CD4-positive, alpha-beta T cell (primary cell): ENCODE measurements at places on chromosomes 7 and 10.

DNA sequence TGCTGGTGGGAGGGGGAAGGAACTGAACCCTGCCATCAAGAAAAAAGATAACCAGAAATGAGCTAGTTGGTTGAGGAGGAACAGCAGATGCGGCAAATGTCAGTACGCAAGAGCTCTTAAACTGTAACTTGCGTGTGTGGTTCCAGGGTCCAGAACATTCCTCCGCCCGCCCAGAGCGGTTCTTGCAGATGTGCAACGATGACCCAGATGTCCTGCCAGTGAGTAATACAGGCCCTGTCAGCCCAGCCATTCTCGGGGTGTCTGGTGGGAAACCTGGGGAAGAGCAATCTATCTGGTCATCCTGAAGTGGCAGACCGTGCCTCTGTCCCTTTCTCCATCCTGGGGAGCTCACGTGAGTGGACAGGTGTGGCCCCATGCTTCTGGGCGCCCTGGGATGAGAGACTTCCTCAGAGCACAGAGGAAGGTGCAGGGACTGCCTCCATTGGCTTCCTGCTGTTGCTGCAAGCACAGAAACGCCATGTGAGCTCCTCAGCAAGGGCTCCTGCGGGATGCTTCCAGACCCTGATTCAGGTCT lies 50.5 kb upstream of the ZMIZ2 start:
- no peak for DNase-seq

GRCh38 chr10:95518455-95519452 lies 42.4 kb downstream of the SORBS1 start:
- DNase-seq: no peak

- no peak for DNase-seq
Observed at GRCh38 chr7:142950235-142950634, 11.0 kb downstream of the LLCFC1 start.

GRCh38 chr10:44947371-44948152 lies 12.0 kb upstream of the RASSF4 start:
- no peak for DNase-seq

DNA sequence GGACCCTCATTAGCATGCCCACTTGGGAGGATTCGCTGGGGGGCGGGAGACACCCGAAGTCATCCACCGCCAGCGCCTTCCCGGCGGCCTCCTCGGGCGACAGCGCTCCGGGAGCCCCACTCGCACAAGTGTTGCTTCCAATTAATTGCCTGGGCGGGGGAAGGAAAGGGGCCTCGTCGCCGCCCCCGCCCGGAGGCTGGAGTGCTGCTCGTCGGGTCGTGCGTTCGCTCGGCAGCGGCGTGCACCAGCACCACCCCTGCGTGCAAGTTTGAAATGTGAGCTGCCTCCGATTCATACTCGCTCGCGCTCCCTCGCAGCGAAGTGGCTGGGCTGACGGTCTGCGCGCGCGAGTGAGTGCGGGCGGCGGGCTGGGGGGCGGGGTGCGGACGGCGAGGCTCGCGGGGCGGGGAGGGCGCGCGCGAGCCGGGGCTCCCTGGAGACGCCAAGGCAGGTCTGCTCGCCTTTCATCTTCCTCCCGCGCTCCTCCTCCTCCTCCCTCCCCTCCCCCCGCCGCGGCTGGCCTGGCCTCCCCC lies 104.6 kb upstream of the PPIF start:
- peak; percentile 37 for DNase-seq

GRCh38 chr10:116891208-116891607 lies 41.9 kb downstream of the ENO4 start:
- no peak for DNase-seq

DNA sequence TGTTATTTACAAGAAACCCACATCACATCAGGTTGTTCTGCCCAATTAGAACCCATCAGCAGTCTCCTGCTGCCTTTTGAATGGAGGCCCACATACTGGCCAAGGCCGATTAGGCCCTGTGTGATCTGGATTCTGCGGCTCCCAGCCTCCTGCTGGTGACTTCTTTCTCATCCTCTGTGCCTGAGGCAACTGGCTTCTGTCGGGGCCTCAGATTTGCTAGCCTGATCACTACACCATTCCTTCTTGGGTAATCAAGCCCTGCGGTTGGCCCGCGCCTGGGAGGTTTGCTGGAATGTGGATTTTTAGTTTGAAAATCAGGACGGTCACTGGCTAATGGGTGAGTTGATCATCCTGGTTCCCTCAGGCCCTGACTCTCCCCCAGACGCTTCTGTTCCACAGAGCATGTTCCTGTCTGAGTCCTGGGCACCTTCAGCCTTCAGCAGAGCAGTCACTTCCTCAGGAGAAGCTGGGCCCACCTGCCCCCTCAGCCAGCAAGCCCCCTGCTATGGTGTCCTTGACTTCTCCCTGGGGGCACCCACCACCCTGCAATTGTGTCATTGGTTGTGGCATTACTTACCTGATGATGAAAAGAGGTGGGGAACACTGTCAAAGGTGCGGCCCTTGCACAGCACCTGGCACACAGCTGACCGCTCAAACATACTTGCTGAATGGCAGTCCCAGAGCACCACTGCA lies 207.6 kb downstream of the PHTF2 start:
- no peak for DNase-seq

DNA sequence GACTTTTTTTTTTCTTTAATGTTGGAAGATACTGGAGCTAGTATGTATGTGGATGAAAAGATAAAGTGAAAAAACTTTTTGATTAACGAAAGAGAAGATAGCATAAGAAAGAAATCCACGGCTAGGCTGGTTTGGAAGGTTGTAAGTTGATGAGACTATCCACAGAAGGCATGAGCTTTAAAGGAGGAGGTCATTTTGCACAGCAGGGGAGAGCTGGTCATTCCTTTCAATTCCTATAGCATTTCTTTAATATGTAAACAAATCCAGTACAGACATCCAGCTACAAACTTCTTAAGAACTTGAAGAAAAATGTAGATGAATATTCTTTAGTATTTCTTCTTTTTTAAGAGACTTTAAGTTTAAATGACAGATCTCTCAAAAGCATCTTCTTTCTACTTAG lies 281.3 kb downstream of the CACNA2D1 start:
- DNase-seq: no peak

DNA sequence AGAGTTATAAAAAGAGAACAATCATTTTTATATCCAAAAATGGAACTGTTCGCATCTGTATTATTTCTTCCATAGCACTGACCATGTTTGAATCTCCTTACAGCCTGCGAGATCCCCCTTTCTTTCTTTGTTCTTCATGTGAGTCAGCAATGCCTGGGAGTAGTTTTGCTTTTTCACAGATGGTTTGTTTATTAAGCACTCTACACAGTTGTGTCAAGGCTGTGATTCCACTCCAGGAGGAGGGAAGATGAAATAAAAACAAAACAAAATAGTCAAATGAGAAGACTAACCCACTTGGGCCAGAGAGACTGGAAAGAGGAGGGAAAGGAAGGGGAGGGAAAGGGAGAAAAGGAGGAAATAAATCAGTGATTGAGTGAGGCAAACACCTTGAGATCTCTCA lies 7.8 kb downstream of the LIPF start:
- DNase-seq: no peak

DNA sequence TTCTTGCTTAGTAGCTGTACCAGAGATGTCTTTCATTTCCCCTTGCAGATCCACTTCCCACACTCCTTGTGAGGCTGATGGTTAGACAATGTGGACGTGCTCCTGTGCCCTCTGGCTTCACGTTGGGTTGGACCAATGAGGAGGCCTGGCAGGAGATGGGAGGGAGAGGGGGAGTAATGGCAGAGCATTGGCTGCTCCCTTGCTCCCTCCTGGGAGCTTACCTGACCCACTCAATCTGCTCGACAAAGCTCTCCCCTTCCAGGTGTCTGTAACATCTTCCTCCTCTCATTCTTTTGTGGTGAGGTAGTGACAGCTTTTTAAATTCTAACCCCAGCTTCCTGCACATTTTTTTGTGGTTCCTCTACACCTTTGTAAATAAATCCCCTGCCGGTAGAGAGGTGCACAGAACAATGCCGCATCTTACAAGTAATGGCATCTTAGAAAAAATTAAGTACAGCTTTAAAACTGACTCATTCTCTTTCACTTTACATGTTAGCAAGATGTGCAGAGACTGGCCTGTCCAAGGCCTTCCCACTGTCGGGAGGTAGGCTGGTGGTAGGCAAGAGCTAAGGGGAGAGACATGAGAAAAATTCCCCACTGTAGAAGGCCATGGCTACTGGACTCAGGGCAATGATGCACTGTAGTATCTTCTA lies 134.3 kb downstream of the HTR7 start:
- no peak for DNase-seq

GRCh38 chr10:77417806-77418640 lies 219.6 kb downstream of the KCNMA1 start:
- DNase-seq: no peak

- DNase-seq: no peak
Observed at GRCh38 chr10:91295346-91295745, 74.9 kb downstream of the PCGF5 start.

DNA sequence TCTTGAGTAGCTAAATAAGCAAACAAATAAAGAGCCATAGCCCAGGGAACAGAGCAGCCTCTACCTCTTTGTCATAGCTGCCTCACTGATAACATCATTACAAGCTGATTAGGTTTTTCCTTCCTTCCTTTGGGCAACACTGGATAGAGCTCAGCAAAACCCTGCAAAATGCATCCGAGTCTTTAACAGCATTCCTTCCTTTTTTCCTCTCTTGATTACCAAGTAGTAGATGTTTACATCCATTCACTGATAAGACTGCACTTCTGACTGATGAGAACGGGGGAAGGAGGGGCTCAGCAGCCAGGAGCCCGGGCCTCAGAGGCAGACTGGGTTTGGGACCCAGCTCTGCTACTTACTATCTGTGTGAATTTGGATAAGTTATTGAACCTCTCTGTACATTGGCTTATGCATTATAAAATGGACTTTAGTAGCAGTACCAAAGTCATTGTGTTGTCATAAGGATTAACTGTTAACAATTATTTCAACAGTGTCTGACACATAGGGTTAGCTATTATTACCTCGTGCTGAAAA lies 214.2 kb downstream of the ANK3 start:
- no peak for DNase-seq

GRCh38 chr7:16999541-17000267 lies 117.9 kb upstream of the AGR3 start:
- peak; percentile 43 for DNase-seq

DNA sequence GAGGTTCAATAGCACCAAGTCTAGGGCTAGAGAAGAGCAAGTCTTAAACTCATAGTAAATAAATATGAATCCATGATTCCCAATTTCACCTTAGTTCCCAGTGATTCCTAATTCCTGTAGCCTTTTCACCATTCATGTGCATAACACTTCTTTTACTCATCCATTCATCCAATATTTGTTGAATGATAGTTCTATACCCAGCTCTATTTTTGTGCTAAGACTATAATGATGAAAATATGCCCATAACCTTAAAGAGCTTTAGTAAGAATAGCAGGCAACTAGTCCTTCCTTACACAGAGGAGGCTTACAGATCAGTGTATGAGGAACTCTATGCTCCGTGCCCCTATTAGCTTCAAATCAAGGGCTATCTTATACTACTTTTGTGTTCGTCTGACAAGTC lies 280.2 kb upstream of the CHRM2 start:
- no peak for DNase-seq
